ENCODE measurements at places on chromosomes 4 and X.

GRCh38 chr4:100591161-100591876 is 73.5 kb upstream of the EMCN start:
- DNase-seq = no peak

GRCh38 chr4:80302616-80303223 is 32.8 kb upstream of the CFAP299 start:
- no peak for DNase-seq

GRCh38 chr4:1945912-1946311 is 62.9 kb downstream of the NELFA start:
- DNase-seq = no peak

- DNase-seq = no peak
Observed at GRCh38 chrX:110162867-110163266, 155.0 kb downstream of the AMMECR1 start.

GRCh38 chr4:159141193-159141592 is 38.3 kb downstream of the RAPGEF2 start:
- DNase-seq = no peak

DNA sequence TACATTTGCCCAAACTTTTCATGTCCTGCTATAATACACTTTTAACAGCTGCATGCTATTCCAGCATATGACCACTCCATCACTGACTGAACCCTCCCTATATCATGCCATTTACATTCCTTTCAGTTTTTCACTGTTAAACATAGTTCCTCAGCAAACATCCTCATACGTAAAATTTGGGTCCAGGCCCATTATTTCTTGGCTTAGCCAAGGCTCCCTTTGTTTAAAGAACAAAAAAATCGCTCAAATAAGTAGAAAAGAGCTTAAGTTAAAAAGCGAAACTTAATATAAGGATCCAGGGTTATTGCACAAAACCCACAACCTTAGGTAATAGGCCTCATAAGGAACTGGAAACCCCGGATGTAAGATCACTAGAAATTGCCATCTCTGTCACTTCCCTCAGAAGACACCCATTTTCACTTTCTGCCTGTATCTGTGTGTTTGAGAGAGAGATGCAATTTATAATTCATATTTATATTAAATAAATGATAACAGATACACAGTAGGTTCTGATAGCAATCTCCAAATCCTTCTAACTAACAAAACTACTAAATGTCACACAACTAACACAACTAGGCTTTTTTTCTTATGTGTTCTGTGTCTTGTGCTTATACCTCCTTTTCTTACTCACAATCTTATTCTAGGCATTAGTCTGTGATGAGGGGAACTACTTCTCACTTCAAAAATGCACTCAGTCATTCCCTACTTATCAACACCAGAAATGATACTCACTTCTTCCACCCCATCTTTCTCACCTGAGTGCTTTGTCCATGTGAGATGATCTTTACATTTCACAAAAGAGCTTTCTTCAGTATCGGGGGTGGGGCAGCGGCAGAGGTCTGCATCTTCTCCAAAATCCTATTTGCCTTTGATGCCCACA is 59.9 kb upstream of the FAM241A start:
- DNase-seq = no peak

DNA sequence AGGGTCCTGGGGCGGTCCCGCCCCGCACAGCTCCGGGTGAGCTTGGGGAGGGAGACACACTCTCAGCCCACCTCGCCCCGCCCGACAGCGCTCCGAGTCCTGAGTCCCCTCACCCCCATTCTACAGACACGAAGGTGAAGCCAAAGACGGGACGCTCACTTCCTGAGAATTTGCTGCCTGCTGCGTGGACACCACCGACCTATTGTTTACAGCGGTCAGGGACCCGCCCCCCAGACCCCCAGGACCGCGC is 796 bp upstream of the ZNF141 start:
- DNase-seq = no peak

- no peak for DNase-seq
Observed at GRCh38 chrX:86103061-86103460, 45.2 kb upstream of the DACH2 start.

DNA sequence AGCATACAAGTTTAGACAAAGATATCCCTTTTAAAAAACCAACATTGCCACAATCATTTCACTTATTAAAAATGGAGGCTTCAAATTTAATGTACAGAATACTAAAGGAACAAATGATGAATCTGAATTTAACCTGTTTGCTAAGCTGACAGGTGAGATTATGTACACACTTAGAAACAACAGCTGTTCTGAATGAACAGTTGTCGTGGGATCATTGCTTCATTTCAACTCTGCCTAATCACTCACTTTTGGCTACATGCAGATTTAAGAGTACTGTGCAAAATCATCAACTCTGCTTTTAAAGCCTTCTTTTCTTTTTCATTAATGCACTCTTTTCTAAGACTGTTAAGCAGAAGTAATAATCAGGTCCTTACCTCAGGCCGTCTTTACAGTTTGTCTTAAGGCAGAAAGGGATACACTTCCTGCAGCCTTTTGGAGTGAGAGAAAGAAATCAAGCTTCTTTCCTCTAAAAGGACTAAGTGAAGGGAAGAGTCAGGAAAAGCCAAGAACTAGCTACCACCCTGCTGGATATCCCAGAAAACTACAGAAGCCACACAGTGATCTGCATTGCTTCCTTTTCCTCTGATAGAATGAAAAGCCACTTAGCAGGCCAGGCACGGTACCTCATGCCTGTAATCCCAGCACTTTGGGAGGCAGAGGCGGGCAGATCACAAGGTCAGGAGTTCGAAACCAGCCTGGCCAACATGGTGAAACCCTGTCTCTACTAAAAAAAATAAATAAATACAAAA is 54.7 kb upstream of the NPNT start:
- DNase-seq = no peak

GRCh38 chr4:150976478-150977118 is 38.5 kb downstream of the LRBA start:
- DNase-seq = no peak

GRCh38 chr4:5030221-5030620 is 11.0 kb upstream of the CYTL1 start:
- no peak for DNase-seq

DNA sequence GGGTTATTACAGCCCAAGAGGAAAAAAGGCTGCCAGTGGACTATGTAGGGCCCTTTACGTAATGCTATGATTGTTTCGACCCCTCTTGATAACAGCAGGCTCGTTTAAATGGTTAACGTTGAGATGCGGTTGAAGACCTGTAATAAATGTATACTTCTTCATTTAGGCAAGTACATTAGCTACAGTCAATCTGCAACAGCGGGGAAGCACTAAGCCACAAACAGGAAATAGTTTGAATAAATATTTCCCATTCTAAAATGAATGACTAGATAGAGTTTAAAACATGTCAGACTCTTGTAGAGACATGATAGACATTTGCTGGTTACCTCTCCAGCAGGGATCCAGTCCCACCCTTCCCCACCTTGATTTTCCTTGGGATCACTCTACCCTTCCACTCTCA is 38.1 kb upstream of the STIM2 start:
- DNase-seq = no peak
